ENCODE measurements at places on chromosomes 6 and 20.

- no peak for DNase-seq
Measured at GRCh38 chr20:709991-710779, 34.6 kb upstream of the SCRT2 start.

- DNase-seq = no peak
Measured at GRCh38 chr6:113432521-113433334, 424.4 kb upstream of the MARCKS start.

DNA sequence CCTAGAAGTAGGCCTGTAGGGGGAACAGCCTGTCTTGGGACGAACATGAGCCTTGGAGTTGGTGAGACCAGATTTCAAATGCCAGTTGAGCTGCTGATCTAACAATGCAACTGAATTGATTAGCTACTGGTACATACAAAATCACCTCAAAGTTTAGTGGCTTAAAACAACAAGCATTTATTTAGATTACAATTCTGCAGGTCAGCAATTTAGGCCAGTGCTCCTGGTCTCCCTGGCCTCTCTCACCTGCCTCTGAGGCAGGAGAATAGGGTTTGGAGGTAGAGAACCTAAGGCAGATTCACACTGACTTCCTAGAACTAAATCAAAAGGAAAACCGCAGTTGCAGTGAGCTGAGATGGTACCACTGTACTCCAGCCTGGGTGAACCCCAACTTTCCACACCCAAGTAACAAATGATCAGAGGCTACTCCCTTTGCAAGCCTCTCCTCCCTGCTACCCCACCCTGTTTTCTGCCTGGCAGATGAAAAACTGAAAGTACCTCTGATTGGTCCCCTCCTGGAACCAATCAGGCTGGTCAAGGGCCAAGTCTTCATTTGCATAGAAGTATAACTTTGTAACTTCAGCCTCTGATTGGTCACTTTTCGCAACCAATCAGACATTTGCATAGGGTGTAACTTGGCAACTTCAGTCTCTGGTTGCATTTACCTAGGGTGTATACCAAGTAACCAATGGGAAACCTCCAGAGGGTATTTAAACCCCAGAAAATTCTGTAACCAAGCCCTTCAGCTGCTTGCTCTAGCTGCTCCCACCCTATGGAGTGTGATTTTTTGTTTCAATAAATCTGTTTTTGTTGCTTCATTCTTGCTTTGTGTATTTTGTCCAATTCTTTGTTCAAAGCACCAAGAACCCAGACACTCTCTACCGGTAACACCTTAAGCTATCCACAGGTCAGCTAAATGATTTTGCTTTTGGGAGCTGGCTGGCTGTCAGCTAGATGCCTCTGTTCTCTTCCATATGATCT is 8.1 kb upstream of the UBR2 start:
- DNase-seq = no peak

- no peak for DNase-seq
Measured at GRCh38 chr6:150269130-150269856, 99.5 kb upstream of the IYD start.

DNA sequence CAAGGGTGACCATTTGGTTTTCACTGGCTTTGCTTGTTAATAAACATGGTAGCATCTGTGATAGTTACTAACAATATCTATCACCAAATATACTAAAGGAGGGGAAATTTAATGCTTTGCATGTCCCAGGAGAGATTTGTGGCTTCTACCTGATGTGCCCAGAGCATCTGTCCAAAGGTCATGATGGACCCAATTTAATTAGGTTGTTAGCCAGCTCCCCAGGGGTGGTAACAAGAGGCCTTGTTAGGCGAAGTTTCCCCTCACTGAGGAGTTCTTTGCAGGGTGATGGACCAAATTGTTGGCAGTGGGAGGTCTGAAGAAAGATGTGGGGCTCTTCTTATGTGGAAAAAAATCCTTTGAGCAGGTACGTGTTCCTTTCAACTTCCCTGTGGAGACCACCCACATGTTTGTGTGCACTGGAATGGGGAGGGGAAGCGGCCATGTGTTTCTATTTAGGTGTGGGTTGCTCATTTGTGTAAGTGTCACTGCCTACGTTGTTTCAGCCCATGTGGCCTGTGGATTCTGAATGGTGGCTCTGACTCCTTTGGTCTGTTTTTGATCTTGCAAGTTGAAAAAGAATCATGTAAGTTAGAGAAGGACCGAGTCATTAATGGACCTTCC is 137.6 kb downstream of the CLIC5 start:
- no peak for DNase-seq

- no peak for DNase-seq
Measured at GRCh38 chr6:135789375-135790050, 62.0 kb upstream of the PDE7B start.

GRCh38 chr6:75830959-75831885 is 82.2 kb downstream of the MYO6 start:
- DNase-seq = no peak

- no peak for DNase-seq
Measured at GRCh38 chr6:74357321-74357720, 661.3 kb downstream of the CD109 start.

DNA sequence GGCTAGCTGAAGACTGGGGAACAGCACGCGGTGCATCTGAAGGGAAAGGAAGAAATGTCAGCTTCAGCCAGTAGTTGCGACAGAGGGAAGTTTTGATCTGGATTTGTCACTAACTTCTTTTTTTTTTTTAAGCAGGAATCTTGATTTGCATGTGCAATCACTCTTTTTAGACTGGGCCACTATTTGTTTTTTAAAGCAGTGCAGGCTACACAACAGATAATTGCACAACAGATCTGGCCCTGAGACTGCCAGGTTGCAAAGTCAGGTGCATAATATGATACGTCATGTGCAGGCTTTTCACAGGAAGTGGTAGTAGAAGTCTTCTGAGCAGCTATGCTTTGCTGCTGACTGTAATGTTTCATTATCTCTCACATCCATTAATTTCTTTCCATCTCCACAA is 13.5 kb downstream of the PFDN4 start:
- DNase-seq = no peak

DNA sequence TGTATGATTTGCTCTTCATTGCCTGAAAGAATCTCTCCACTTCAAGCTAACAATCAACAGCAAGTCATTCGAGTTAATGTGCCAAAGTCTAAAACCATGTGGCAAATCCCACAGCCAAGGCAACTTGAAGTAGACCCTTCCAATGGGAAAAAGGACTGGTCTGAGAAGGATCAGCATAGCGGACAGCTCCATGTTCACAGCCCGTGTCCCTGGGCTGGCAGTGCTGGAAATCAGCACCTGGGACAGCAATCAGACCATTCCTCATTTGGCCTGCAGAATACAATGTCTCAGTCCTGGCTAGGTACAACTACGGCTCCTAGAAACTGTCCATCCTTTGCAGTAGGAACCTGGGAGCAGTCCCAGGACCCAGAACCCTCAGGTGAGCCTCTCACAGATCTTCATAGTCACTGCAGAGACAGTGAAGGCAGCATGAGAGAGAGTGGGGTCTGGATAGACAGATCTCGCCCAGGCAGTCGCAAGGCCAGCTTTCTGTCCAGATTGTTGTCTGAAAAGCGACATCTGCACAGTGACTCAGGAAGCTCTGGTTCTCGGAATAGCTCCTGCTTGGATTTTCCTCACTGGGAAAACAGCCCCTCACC is 1.1 kb downstream of the GJA10 start:
- no peak for DNase-seq

DNA sequence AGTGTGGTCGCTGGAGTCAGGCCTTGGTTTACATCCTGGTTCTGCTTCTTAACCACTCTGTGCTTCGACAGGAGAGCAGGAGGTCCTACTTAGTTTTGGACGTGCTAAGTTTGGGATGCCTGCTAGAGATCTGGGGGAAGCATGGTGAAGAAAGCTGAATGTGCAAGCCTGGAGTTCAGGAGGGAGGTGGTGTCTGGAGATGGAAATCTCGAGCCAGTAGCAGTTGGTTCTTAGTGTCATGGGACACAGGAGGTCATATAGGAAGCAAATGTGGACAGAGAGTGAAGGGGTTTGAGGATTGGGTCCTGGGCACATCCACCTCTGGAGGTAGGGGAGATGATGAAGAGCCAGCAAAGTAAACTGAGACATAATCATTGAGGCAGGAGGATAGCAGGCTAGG is 131.4 kb downstream of the SYCP2 start:
- DNase-seq = no peak

GRCh38 chr6:149934249-149935156 is 7.3 kb upstream of the ULBP2 start:
- DNase-seq = peak; percentile 84

- no peak for DNase-seq
Measured at GRCh38 chr20:60152792-60153191, 194.6 kb downstream of the CDH26 start.

GRCh38 chr20:19758501-19759331 is 658 bp downstream of the RIN2 start:
- no peak for DNase-seq

- no peak for DNase-seq
Measured at GRCh38 chr6:52109171-52109571, 21.8 kb upstream of the PKHD1 start.

GRCh38 chr6:140855520-140855919 is 1277.2 kb upstream of the GJE1 start:
- no peak for DNase-seq

DNA sequence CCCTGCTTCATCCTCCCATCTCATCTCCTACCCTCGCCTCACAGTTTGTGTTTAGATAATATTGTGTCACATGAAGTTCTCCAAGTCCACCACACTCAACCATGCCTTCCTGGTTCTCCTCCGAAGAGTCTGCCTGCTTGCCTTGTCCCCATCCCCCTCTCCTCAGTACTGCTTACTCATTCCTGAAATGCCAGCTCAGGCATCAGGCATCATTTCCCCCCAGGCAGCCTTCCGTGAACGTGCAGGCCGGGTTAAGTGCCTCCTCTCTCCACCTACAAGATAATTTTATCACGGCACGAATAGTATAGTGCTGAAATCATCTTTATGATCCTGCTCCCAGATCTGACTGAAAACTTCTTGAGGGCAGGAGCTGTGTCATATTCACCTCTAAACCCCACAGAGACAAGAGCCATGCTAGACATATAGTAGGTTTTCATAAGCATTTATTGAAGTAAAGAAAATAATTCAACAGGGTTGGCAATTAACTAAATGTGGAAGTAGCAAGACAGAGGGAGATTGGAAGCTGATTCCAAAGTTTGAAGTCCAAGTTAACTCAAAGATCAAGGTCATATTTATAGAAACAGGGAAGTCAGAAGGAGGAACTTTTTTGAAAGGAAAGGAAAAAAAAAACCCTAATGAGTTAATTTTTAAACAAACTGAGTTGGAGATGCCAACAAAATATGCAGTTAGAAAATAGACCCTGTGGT is 48.7 kb upstream of the BMP2 start:
- no peak for DNase-seq
